ENCODE measurements at places on chromosomes 1 and 21.

GRCh38 chr1:95604771-95605170 lies 370.8 kb downstream of the RWDD3 start:
- DNase-seq: no peak

GRCh38 chr1:15236746-15237145 lies 10.3 kb upstream of the FHAD1 start:
- no peak for DNase-seq

DNA sequence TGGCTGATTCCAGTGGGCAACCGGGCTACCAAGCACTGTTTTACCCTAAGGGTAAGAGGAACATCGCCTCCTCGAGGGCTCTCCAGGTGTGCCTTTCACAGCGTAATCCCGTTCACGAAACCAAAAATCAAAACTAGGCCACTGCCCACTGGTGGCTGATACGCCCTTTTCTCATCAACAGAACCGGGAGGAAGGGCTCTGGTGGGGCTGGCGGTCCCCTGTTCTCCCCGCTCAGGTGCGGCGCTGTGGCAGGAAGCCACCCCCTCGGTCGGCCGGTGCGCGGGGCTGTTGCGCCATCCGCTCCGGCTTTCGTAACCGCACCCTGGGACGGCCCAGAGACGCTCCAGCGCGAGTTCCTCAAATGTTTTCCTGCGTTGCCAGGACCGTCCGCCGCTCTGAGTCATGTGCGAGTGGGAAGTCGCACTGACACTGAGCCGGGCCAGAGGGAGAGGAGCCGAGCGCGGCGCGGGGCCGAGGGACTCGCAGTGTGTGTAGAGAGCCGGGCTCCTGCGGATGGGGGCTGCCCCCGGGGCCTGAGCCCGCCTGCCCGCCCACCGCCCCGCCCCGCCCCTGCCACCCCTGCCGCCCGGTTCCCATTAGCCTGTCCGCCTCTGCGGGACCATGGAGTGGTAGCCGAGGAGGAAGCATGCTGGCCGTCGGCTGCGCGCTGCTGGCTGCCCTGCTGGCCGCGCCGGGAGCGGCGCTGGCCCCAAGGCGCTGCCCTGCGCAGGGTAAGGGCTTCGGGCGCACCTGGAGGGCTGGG lies at the start of gene IL6R:
Gene IL6R, plus strand, starts transcription at position 360 of the 763 bp plus-strand sequence. Its CDS starts 287 bp downstream, at position 647.
- DNase-seq: peak; percentile 64

DNA sequence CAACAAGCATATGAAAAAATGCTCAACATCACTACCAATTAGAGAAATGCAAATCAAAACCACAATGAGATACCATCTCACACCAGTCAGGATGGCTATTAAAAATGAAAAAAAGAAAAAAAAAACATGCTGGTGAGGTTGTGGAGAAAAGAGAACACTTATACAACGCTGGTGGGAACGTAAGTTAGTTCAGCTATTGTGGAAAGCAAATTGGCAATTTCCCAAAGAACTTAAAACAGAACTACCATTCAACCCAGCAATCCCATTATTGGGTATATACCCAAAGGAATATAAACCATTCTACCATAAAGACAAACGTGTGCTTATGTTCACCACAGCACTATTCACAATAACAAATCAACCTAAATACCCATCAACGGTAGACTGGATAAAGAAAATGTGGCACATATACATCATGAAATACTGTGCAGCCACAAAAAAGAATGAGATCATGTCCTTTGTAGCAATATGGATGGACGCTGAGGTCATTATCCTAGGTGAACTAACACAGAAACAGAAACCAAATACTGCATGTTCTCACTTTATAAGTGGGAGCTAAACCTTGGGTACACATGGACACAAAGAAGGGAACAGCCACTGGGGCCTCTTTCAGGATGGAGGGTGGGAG lies 49.5 kb downstream of the LYST start:
- no peak for DNase-seq

GRCh38 chr1:173193639-173194038 lies 13.5 kb downstream of the TNFSF4 start:
- DNase-seq: no peak

DNA sequence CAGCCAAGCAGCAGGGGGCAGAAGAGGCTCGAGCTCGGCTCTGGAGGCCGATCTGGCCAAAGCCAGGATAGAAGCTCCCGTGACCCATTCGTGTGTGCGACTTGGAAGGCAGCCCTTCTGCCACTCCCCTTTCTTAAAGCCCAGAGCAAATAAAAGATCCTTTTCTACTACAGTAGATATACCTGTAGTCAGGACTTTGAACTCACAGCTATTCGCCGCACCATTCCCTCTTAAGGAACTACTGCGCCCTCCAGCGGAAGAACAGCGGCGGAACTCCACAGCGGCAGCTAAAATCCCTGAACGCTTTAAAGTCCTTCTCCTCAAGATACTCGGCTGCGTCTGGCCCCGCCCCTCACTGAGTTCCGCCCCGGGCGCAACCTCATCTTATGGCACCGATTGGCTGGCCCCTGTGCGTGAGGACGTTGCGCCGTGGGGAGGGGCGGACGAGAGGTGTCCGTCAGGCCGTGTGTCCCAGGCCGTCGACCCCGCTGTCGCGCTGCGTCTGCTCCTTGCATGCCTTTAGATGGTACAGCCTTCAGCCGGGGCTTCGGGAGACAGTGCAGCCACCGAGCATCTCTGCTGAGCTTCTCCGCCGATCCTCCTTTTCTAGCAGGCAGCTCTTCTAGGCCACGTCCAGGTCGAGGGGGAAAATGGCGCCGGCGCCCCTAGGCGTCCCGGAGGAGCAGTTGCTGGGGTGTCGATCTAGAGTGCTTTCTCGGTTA lies at the start of gene LRIG2:
Gene LRIG2, plus strand, starts transcription at position 442 of the 722 bp plus-strand sequence. Its CDS starts 209 bp downstream, at position 651.
- DNase-seq: peak; percentile 86
